ENCODE measurements at places on chromosomes 7 and 10.

DNA sequence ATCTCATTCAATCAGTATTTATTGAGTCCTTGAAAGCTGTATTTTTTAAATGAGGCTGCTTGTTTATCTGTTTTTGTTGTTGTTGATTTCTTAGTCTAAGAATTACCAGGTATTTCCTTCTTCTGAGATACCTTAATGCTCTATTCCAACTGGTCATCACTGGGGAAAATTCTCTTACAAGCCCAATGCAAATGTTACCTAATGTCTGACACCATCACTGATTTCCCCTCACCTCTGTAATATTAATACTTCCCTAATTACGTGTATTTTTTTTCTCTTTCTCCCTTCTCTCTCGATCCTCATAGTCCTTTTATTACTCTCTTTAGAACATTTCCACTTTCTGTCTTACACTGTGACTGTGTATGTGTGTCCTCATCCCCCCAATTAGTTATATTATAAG lies 13.9 kb downstream of the HDAC9 start:
- no peak for DNase-seq

GRCh38 chr10:48460182-48460581 lies 144.7 kb downstream of the ARHGAP22 start:
- DNase-seq, result no peak

DNA sequence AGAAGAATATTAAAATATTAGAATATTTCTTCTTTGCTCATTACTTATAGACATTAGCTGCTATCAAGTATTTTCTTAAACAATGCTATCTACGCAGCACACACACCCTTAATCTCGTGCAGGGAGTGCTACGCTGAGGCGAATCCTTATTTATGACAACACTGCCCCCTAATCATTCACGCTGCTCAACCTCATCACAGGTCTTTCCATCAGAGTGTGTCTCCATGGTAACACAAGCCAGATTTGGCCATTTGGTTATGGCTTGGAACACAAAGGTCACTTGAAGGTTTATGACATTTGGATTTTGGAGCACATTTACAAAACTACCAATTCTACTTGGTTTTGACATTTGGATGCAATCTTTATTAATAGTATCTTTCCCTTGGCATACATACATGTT lies 45.4 kb upstream of the MYO3A start:
- no peak for DNase-seq

- no peak for DNase-seq
These were observed 959 bp upstream of the ATRNL1 start for GRCh38 chr10:115092258-115092554.

- DNase-seq, result no peak
These were observed 9.7 kb upstream of the SMIM30 start for GRCh38 chr7:113128031-113128430.

DNA sequence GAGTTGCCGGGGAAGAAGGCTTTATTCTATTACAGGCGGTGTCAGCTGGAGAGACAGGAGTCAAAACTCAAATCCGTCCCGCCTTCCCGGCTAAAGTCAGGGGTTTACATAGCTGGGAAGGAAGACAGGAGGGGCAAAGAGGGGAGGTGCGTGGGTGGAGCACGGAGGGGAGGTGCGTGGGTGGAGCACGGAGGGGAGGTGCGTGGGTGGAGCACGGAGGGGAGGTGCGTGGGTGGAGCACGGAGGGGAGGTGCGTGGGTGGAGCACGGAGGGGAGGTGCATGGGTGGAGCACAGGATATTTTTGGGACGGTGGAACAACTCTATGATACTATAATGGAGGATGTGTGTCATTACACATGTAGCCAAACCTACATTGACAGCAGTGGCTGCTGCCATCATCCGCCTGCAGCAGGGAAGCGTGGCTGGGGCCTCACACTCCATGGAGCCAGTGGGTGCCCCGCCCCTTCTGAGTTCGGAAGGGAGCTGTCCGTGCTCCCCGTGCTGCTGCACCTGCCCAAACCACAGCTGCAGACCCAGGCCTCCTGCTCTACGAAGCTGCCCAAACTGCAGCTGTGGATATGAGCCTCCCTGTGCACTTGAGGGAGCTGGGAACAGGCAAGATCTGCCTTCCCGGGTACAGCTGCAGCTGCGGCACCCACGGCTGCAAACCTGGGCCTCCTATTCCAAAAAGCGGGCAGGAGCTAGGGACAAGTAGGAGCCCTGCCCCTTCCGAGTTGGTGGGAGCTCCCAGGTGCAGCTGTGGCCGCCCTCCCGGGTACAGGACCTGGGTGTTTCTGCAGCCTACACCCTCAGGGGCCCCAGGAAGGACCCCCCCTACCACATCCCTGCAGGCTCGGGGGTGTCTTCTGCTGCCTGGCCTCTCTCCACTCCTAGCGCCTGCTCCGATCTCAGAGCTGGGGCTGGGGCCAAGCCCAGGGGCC lies 119.4 kb downstream of the DYNC2I1 start:
- DNase-seq, result no peak

DNA sequence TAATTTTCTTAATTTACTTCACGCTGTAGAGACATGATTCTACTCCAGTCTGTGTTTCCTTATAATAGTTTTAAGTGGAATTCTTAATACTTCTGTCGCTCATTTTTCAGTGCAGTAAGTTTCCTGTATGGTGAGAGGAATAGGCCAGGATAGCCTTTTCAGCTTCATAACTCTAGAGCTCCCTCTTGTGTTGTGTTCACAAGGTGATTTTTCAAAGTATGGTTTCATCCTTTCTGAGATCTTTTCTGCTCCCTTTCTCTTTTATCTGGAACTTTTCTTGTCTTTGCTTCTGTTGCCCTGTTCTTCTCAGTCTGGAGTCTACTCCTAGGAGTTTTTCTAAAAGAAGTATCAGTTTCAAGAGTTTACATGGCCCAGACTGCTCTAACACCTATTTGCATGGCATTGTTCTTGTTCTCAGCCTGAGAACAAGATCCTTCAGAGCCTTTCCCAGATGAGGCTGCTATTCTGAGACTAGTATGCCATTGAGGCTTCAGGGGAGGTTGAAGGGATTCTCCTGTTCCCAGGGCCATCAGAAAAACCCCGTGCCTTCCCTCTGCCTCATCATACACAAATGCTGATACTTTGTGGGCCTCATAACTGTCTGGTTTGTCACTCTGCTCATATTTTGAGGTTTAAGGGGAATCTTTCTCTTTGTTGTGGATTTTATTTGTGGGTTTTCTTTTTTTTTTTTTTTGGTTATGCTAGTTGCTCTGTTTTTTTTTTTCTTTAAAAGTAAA lies 21.8 kb downstream of the NET1 start:
- peak; percentile 9 for DNase-seq

- DNase-seq, result no peak
These were observed 21.6 kb upstream of the SAR1A start for GRCh38 chr10:70191972-70192305.

DNA sequence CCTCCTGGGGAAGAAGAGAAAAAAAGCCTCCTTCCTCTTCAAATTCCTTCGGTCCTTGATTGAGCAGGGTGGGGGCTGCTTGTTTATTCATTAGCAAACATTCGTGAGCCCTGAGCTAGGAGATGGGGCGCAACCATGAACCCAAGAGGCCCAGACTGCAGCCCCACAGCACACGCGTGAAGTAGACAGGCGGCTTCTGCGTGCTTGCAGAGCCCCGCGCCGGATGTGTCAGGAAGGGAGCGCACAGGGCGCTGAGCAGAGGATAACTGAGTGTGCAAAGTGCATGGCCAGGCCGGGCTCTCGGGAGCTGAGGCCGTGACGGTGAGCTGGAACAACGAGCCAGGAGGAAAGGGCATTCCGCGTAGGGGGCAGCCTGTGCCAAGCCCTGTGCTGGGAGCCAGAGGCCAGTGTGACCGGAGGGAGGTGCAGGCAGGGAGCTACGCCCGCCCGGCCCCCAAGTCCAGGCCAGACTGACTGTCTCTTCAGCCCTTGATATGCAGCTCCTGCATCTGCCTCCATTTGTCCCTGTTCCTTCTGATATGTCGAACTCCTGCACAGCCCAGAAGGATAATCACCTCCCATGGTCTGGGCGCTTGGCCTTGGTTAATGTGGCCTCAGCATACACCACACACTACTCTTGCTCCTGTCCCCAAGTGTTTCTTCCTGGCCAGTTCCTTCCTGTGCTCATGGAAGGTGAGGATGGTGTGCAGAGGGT lies 4.6 kb downstream of the FOXL3 start:
- no peak for DNase-seq

DNA sequence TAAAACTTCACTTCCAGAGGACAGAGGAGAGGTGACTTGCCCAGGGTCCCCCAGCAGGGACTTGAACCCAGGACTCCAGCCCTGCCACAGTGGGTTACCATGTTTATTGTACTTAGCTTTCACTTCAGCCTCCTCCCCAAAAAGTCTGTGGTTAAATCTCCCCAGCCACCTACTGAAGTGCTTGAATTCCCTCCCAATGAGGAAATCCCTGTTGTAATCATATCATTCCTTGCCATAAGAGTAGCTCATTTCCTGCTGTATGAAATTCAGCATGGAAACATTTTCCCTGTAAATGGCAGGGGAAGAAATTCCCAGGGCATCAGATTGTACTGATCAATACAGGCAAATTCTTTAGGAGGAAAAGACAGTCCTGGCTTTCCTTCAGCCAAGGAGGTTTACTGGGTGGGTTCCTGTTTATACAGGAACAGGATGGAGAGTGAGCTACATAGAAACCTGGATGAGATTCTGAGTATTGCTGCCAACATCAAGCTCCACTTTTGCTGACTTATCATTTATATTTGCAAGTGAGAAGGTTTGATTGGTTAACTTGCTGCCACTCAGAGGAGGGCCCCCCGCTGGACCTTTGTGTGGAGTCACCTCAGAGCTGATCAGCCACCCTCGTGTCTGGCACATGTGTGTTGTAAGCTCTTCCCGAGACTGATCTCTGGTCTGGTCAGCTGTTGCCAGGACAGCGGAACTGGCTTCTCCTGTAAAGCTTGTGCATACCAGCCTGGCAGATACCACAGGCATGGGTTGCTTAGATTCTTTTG lies 16.4 kb upstream of the PDZD8 start:
- no peak for DNase-seq
